ENCODE measurements at places on chromosomes 6 and 20.

GRCh38 chr6:167576828-167577503, 249.7 kb upstream of the AFDN start:
- DNase-seq: no peak

DNA sequence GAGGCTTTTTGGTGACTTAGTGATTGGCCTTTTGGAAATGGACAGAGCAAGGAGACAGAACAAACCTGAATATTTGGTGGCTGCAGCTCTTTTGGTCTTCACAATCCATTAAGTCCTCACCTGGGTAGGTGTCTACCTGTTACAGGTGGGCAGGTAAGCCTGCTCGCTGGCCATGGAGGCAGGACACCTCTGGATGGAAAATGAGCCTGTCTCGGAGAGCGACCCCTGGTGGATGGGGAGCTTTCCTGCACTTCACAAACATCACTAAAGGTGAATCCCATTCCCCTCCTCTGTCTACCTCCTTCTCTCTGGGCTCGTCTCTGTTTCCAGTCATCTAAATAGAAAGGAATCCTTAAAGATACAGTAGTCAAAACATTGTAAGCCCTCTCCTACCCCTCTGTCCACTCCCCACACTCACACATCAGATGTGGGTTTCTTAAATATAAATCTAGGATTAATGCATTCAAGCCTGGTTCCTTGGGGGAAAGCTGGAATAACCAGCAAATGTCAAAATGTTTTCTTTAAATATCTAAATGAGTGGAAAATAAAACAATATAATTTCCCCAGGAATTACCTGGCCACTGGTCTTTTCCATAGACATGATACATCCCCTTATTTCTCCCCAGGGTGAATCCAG, 304.9 kb downstream of the CDH26 start:
- no peak for DNase-seq

- DNase-seq: no peak
Measured at GRCh38 chr6:156260815-156261214, 516.4 kb upstream of the ARID1B start.

DNA sequence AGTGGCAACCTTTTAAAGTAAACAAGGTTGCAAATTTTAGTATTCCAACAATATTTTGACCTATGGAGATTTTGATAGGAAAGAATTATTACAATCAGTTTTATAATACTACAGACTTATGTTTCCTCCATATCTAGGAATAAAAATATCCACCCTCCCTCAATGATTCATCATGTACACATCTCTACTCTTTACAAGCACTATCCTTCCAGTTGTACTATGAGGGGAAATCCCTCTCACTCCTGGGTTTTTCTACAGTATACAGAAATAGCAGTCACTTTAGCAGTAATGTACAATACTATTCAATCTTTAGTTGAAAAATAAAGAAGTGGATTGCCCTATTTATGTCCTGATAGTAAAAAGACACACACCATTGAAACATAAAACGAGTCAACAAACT, 46.3 kb upstream of the SCML4 start:
- no peak for DNase-seq

DNA sequence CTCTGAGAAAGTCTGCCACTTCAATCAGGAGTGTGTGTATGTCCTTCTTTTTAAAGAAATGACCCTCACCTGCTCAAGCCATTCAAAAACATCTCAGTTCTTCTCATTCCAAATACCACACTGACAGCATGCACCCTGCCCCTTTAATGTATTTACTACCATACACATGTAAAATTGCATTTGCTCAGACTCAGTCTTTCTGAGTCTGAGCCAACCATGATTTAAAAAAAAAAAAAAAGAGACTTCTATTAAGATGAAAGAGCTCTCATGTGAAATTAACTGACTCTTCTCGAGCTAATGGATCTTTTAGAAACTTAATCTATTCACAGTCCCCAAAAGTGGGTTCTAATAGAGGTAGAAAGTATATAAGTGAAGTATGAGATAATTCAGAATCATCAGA, 1.4 kb upstream of the FILIP1 start:
- no peak for DNase-seq

GRCh38 chr20:58938541-58938940, 42.5 kb upstream of the NELFCD start:
- DNase-seq: no peak

GRCh38 chr6:168162366-168162765, 83.4 kb upstream of the FRMD1 start:
- DNase-seq: no peak

DNA sequence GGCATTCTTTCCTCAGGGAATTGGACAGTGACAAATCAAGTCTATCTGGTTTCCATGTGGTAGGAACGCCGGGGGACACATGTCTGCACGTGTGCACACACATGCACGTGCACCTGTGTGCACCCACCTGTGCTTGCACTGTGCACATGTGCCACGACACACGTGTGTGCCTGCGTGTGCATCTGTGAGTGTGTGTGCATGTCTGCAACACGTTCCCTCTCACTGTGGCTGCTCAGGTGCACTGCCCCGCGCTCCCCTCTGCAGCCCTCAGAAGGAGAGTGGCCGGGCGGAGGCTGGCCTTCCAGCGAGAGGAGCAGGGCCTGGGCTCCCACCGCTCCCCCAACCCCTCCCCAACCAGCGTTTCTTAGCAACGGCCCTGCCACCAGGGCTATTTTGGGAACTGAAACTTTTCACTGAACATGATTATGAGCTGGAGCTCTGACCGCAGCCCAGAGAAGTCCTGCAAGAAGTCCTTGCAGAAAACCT, 147.8 kb downstream of the PHACTR3 start:
- DNase-seq: no peak

- peak; percentile 4 for DNase-seq
Measured at GRCh38 chr6:152905551-152906299, 77.1 kb downstream of the FBXO5 start.

DNA sequence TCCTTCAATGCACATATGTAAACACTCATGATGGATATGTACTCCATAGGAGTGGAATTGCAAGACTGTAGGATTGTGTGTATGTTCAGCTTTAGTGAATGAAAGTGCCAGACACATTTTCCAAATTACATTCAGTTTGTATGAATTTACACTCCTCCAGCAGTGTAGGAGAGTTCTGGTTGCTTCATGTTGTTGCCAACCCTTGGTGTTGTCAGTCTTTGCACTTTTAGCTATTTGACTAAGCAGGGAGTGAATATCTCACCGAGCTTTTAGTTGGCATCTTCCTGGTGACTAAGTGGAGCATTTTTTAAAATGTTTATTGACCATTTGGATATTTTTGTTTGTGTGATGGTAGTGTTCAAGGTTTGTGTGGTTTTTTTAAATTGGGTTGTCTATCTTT, 23.9 kb downstream of the NKX2-4 start:
- DNase-seq: no peak

DNA sequence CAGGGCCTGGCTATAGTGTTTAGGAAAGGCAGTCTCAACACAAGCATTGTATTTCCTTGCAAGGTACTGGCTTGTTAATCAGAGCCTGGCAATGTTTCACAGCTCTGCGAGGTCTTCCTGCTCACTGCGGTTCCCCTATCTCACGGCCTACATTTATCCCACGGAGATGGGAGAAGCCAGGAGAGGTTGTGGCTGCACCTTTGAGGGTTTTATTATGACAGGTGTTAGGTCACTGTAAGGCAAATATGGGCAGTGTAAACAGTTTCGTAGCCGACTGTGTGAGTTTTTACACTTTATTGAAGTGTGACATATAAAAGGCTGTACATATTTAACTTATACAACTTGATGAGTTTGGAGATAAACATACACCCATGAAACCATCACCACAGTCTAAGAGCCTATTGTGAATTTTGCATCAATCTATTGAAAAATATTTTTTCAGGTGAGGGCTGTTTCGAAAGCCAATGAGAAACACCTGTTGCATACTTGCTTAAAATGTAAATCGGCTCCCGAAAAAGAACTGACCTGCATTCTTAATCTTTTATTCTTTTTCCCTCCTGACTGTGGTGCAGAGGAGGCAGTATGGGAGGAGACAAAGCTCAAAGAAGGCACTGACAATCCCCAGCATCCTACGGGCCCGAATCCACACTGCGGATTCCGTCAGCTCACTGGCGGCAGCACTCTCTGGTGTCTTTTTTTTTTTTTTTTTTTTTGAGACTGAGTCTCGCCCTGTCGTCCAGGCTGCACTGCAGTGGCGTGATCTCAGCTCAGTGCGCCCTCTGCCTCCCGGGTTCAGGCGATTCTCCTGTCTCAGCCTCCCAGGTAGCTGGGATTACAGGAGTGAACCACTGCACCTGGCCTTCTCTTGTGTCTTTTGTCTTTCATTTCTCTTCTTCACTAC, 7.5 kb upstream of the RBM38 start:
- DNase-seq: no peak

GRCh38 chr20:50550531-50550930, 40.3 kb downstream of the PTPN1 start:
- DNase-seq: no peak

DNA sequence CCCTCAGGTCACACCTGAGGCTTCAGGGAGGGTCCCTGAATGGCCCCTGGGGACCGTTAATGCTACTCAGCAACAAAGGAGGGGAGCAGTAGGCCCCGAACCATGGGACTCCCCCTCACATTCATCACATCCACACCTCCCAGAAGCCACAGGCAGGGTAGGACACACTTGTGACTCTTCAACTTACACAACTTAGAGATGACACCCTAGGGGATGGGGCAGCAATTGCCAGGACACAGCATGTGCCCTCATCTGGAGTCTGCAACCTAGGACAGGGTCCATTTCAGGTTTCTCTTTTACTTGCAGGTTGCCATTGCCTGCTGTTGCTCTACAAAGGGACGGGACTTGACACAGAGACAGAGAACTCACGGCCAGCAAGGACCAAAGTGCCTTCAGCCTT, 770 bp downstream of the ULBP3 start:
- no peak for DNase-seq

- no peak for DNase-seq
Measured at GRCh38 chr6:158020272-158020711, 38.6 kb downstream of the SYNJ2 start.

GRCh38 chr6:136284909-136285308, 4.7 kb downstream of the BCLAF1 start:
- no peak for DNase-seq
